M059J (cell line): ENCODE measurements at places on chromosomes 16 and 17. TPM values are rescaled to one million over a fixed set of nuclear protein-coding genes. Genes with fewer than 3 reads are reported as not detected.
A peak's percentile ranks its signal among the peaks of the same experiment; 100 is the strongest.

HSBP1 gene
- total RNA-seq = 85.5 and 151 TPM in 2 replicates

DNA sequence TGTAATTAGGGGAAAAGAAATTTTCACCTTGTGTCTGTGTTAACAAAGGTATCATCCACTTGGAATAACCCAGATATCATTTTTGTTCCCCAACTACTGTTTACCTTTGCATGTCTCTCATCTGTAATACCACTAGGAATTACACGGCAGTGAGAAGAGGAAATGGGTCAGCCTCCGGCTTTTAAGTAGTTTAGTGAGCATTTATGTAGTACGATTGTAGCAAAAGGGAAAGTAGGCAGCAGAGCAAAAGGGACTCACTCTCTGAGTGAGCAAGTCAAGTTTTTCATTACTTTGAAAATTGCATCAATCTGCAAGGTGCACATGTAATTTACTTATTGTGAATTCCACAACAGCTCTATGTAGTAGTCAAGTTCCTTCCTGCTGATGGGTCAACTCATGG is 11.2 kb downstream of the PHF12 start:
- DNase-seq = no peak

CAMKK1 gene
- total RNA-seq = 1.7 and 1.8 TPM in 2 replicates

DNA sequence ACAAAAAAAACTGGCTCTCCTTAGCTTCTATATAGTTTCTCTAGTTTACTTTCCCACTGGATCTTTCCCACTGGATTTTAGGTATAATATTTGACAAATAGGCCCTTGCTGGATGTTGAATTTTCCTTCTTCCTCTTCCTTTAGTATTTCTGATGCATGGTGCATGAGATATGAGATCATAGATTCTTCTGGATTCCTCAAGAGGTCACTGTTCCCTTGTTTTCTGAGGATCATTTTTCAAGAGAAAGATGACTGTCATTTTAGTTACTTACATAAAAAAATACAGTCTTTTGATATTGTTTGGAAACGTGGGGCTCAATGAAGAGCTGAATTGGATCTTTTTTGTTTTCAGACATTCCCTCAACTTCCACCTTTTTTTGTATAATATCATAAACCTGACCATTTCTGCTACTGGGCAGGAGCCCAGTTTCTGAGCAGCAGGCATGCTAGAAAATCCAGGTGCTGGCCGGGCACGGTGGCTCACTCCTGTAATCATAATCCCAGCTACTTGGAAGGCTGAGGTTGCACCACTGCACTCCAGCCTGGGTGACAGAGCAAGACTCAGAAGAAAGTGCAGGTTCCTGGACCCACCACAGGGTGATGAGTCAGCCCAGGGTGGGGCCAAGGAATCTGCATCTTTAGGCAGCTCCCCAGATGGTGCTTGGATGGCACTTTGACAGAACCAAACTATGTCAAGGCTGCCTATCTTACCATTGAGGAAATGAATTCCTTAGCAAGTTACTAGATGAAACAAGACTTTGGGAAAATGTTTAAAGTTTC is 70.3 kb downstream of the SDR42E1 start:
- peak; percentile 69 for DNase-seq

TVP23A gene
- 0.10 TPM in 1 of 2 replicates, not detected in the other for total RNA-seq

- DNase-seq = peak; percentile 27
Measured at GRCh38 chr17:56499799-56500388, 93.6 kb upstream of the NOG start.

GRCh38 chr17:35377068-35377467 is 3.6 kb upstream of the SLFN11 start:
- DNase-seq = no peak

ST6GALNAC1 gene
- not detected in 2 replicates for total RNA-seq

TBC1D3C gene
- 1.1 and 1.7 TPM in 2 replicates for total RNA-seq

DNA sequence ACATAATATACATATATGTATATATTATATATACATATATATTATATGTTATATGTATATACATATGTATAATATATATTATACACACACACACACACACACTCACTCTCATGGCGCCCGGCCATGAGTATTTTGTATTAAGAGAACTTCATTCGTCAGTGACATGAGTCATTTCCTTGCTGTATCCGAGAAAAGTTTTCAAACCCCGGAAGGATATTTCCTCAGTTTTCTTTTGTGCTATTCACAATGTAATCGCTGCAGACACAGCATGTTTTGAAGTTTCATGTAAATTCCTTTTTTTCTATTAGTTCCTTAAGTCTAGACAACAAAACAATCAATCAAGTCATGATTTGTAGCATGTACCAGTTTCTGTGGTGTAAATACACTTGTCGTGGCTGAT is 33.3 kb downstream of the OR1D5 start:
- DNase-seq = peak; percentile 75

RAB11FIP3 gene
- 14.0 and 21.1 TPM in 2 replicates for total RNA-seq

DNA sequence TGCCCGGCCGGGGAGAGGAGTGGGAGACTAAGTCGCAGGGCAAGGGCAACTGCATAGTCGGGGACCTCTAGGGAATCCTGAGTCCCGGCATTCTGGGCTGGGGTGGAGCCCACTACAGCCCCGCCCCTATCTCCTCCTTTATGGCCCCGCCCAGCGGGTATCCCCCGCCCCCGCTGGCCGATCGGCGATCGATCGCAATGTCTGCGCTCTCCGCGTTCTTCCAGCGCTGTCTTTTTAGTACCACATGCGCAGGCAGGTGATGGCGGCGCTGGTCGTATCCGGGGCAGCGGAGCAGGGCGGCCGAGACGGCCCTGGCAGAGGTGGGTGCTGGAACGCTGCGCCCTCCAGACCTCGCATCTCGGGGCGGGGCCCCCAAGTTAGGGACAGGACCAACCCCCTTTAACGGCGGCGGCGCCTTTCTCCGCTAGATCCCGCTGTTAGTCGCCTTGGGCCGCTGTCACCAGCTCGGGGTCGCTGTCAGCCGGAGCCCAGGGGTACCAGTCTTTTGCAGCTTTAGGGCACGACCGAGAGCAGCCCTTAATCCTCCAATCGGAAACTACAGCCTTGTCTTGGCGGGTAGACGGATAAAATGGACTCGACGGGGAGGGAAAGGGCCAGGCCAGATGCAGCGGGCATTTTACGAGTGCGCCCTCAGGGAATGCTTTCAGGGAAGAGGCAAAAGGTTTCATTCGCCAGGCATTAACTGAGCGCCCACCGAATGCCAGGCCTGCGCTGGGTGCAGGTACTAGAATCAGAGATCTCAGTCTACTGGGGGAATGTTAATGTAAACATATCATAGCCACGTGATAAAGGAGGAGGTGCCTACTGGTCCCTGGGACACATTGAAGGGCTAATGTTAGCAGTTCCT is at the start of gene DPH1:
Gene DPH1, plus strand, starts transcription at position 243 of the 868 bp plus-strand sequence. Its CDS starts 17 bp downstream, at position 260.
- DNase-seq = peak; percentile 86

MLST8 gene
- 18.9 and 26.5 TPM in 2 replicates for total RNA-seq

DNA sequence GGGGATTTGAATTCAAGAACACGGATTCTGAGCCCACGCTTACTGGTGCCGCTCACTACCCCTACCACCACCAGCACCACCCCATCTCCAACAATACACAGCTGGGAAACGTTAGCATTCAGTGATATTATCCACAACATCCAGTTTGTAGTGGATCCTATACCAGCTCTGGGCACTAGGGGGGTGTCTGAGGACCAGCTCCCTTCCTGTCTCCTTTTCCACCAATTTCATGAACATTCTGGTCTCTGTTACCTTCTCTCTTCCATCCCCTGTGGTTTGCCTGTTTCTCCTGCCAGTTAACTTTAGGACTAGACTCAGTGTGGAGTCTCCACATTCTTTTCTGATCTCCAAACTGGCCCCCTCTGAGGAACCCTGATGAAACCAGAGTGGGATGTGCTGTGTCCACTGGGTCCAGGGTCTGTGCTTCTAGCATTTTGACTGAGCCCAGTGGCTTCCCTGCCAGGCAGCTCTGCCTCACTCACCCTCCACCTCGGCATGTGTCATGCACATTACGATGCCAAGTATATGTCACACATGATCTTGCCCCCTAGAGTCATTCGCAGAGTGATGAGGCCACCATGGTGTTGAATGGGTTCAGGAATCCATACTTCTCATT is 187.0 kb upstream of the CDH13 start:
- DNase-seq = peak; percentile 4

DNA sequence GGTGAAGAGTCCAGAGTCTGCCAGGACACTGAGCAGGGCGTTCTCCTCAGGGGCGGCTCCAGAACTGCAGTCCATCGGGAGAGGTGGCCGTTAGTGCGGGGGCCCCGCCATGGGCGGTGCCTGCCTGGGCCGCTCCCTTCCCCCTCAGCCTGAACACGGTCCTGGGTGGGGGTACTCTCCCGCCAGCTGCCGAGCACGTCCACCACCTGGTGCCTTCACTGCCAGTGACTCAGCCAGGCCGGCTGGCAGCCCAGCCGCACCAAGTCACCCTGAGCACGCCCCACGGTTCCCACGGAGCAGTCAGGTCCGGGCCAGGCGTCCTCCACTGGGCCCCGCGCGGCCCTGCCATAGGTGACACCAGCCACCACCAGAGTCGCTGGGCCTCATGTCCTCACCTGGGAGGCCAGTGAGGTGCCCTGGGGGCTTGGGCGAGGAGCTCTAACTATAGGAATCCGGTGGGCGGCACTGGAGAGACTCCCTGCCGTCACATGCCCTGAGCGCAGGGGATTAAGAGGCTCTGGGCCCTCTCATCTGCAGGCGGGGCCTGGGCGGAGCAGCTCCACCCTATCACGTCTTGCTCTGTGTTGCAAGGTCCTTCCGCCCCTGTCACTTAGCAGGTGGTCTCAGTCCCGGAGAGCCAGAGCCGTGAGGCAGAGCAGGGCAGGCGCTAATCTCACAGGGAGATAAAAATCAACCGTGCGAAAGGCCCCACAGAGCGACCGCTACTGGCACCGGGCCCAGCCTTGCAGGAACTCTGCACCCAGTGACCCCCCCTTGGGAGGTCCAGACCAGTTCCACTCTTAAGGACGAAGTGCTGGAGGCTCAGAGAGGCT is 14.3 kb downstream of the PIEZO1 start:
- peak; percentile 70 for DNase-seq

RND2 gene
- 0.20 and 0.22 TPM in 2 replicates for total RNA-seq

DNA sequence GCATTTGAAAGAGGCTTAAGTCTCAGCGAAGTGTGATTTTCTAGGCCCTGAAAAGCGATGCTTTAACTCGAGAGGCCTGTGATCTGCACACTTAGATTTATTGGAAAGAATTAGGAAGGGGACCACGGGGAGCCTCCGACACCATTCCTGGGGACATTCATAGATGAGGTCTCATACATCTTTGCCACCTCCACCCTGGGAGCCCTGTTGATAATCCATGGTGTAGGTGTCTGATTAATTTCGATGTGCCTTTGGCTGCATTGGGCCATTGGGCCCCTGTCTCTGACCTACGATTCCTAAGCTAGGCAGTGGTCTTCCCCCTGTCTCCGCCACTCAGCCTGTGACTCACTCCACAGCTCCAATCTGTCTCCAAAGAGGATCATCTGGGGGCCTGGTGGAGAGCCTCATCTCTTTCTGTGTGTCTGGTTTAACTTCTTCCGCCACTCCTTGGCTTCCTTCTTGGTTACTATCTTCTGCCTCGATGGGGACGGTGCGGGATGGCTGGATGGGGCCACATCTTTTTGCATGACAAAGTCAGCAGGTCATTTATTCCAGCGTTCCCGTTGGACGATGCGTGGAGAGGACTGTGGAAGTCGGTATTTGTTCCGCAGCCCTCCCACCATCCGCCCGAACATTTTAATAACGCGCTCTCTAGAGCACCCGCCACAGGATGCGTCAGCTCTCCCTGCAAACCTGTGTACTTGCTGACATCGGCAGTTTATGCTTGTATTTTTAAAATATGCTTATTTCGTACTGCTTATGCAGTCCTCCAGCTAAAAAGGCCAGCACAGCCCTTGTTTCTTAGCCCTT is 109.3 kb downstream of the IRX3 start:
- DNase-seq = no peak

DNA sequence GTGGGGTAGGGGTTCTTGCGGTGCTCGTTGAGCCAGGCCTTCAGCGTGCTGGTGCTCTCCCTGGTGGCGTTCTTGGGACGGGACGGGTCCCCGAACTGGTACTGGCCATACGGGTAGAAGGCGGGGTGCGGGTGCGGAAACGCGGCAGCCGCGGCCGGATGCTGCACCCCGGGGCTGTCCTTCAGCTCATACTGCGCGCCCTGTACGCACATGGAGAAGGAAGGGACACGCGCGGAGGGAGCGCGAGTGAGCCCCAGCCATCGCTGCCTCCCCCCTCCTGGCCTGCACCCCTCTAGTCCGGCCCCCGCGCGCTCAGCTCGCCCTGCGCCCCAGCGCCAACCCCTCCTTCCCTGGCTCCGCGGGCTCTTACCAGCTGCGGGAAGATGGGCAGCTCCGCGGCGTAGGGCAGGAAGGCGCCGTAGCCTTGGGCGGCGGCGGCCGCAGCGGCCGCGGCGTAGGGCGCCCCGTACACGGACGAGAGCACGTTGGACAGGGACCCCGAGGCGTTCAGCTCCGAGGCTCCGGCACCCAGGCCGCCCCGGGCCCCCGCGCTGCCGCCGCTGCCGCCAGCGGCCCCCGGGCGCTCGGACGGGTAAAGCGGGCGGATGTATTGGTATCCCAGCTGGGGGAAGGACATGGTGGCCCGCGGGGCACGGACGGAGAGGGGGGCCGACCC is 1.0 kb downstream of the IRX3 start:
- DNase-seq = peak; percentile 54

- DNase-seq = no peak
Measured at GRCh38 chr17:80430446-80431245, 15.7 kb downstream of the ENDOV start.

DNA sequence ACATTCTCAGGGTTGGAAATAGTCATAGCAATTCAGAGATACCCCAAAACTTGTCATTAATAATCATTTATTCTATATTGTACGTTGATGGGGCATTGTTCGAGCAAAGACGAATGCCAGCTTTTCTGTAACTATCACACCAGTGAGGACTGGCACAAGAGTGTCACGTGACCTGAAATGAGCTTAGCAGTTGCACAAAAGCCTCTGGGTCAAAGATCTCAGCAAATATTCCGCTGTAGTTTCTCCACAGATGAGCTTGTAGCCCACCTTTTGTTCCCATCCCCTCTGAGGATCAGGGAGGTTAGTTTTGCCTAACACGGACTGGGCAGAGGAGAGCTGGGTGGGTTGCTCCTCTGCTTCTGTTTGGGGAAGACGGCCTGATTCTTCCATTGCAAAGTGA is 18.2 kb downstream of the IRX3 start:
- DNase-seq = no peak

DNA sequence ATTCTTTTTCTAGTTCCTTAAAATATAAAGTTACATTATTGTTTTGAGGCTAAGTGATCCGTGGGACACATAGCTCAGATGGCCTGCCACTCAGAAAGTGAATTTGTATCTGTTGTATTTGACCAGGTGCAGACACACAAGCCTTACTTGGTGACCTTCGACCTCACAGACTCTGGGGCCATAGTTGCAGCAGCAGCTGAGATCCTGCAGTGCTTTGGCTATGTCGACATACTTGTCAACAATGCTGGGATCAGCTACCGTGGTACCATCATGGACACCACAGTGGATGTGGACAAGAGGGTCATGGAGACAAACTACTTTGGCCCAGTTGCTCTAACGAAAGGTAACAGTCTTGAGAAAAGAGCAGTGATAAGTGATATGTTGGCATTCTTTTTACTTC is 30.5 kb downstream of the TMEM11 start:
- DNase-seq = no peak

GRCh38 chr16:80063031-80063712 is 462.6 kb upstream of the MAF start:
- DNase-seq = no peak

- peak; percentile 84 for DNase-seq
Measured at GRCh38 chr17:42112552-42113176, at the start of gene DHX58. Gene DHX58 (minus strand): TSS chr17:42112714. CDS start chr17:42111892, 822 bp downstream.
